ENCODE measurements at places on chromosomes 7 and 10.

DNA sequence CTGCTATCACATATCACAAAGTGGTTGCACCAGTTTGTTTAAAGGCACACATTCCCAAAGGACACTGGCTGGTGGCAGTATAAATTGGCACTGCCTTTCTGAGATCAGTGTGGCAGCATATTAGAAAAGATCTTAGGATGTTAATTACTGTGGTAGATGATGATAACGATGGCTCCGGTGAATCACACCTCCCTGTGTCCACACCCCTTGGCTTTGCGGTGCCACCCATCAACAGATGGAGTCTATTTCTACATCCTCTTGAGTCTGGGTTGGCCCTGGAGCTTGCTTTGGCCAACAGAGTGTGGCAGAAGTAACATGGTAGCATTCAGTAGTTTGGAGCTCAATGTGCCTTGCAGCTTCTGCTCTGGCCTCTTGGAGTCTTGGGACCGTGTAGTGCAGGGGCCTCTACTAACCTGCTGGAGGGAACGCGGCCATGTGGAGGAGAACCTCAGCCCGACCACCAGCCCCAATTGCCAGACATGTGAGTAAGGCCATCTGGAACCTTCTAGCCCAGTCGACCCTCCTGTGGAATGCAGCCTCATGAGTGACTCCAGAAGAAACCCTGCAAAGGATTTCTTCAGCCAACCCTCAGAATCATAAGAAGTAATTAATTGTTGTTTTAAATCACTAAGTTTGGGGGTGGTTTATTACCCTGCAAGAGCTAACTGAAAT lies 27.2 kb upstream of the PLEKHA1 start:
- DNase-seq = no peak

DNA sequence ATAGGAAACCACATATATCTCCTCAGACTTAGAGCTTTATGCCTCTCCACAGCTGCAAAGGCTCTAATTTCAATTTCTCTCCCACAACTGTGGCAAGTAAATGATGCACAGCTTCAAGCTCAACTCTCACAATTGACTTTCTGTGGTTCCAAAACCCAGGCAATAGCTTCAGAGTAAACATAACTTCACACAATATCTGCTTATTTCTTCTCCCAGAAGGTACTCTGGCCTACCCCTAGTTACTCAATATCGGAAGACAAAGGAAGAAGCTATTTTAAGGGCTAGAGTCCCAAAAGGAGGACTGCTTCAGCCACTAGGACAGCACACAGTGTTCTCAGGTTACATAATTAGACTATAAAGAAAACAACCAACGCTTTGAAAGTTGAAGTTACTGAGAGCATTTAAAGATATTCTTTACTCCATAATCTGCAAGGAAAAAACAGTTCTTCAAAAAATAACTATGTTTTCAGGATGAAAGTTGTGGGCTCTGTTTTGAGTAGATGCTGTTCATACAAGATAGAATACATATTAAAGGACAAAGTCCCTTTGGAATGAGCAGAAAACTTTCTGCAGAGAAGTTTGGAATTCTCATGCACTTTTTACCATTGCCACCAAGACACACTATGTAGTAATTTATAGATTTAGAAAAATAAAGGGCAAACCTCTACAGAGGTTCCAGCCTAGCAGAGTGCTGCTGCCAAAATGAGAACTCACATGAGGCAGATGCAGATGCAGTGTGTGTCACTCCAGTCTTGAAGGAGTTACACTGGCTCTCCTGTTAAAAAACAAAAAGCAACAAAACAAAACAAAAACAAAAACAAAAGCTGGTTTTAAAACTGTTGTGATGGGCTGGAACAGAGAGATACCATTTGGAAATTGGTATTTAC lies 81.8 kb downstream of the NT5C2 start:
- no peak for DNase-seq

DNA sequence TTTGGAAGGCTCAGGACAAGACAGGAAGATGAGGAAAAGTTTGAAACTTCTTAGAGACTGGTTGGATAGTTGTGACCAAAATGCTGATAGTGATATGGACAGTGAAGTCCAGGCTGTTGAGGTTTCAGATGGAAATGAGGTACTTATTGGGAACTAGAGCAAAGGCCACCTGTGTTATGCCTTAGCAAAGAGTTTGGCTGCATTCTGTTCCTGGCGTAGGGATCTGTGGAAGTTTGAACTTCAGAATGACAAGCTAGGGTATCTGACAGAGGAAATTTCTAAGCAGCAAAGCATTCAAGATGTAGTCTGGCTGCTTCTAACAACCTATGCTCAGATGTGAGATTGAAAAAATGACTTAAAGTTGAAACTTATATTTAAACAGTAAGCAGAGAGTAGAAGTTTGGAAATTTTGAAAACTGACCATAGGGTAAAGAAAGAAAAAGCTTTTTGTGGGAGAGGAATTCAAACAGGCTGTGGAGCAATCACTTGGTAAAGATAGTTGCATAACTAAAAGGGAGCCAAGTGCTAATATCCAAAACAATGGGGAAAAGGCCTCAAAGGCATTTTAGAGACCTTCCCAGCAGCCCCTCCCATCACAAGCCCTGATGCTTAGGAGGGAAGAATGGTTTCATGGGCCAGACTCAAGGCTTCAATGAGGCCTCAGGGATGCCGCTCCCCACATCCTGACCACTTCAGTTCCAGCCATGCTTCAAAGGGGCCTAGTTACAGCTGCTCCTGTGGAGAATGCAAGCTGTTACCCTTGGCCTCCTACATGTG lies 415.1 kb downstream of the INHBA start:
- no peak for DNase-seq

- no peak for DNase-seq
These were observed 439.2 kb upstream of the IGFBP3 start for GRCh38 chr7:46360296-46360695.

DNA sequence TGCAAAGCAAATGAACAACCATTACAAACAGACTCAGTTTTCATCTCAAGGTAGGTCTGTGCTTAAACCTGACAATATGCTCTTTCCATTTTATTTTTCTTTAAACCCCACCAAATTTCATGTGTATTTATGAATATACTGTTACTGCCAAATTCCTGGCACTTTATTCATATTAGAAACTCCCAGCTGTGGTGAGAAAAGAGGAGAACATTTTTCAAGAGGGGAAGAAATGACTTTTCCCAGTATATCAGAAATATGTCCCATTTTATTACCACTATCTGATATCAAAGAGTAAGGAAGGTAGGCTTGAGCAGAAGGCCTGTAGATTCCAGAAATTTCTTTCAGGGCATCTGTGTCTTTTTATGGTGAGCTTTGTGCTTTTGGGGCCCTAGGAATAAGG lies 189.6 kb downstream of the ADAM12 start:
- no peak for DNase-seq

- no peak for DNase-seq
These were observed 873.1 kb upstream of the PHF14 start for GRCh38 chr7:10100572-10100971.

- no peak for DNase-seq
These were observed 47.7 kb downstream of the LRGUK start for GRCh38 chr7:134174795-134175261.

GRCh38 chr7:18590744-18591340 lies 95.3 kb downstream of the HDAC9 start:
- no peak for DNase-seq

- DNase-seq = no peak
These were observed 562.1 kb downstream of the DNAJB6 start for GRCh38 chr7:157898802-157899505.

DNA sequence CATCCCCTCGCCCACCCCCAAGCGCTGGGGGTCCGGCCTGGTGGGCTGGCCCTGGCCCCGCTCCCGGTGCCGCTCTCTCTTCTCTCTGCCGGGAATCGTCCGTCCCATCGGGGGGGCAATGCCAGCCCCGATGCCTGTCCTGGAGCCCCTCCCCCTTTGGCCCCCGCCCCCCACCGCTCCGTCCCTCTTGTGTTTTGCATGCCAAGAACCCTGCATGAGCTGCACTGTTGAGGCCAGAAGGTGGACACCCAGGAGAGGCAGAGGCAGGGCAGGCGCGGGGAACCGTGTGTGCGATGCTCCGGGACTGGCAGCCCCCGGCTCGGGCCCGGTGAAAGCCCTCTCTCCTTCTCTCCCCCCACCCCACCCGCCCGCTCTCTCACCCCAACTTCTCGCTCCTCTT lies 22.1 kb upstream of the HSPB1 start:
- no peak for DNase-seq

- no peak for DNase-seq
These were observed 197.9 kb downstream of the CDCA7L start for GRCh38 chr7:21747806-21748205.

DNA sequence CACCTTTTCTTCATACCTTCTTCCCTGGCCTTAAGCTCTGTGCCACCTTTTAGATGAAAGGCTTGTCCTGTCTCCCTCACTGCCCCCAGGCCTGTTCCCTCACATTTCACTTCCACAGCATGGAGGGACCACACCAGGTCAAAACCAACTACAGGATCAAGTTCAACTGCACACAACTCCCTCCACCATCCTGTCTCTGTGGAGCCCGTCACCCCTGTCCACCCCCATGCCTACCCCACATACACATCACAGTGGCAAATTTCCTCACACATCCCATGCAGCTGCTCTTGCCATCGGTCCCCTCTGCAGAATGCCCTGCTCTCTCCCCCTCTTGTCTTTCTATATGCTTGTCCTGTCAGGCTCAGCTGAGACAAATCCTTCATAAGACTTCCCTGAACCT lies 154.1 kb downstream of the USP6NL start:
- no peak for DNase-seq

DNA sequence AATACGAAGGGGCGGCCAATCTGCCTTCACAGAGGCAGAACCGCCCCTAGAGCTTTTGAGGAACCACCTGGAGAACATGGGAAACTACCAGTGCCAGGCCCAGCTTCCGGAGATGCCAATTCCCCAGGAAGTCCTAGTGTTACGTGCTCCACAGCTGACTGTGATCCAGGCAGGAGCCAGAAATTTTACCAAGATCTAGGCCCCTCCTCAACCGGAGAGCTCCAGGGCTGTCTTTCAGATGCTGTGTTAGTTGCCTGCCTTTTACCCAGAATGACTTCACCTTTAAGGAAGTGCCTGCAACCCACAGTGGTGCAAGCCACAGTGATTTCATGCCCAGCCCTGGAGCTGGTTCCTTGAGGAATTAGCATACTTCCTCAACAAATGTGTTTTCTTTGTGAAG lies 62.9 kb downstream of the ELMO1 start:
- no peak for DNase-seq

DNA sequence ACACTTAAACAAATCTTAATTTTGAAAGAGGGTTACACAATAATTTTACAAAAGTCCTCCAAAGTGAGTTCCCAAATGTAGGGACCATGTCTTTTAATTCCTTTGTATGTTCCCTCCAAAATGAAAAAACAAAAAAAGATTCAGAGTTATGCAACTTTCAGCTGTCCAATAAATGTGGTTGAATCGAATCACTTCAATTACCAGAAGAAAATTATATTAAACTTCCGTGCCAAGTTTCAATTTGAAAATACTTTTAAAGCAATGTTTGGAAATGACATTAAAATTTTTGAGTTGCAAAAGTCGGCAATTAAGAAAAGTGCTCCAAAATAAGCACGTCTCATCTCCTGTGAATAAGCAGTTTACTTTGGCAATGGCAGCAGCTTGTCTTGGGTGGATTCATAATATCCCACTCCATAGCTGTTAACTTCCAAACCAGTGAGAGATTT lies 60.3 kb upstream of the C1GALT1 start:
- no peak for DNase-seq

DNA sequence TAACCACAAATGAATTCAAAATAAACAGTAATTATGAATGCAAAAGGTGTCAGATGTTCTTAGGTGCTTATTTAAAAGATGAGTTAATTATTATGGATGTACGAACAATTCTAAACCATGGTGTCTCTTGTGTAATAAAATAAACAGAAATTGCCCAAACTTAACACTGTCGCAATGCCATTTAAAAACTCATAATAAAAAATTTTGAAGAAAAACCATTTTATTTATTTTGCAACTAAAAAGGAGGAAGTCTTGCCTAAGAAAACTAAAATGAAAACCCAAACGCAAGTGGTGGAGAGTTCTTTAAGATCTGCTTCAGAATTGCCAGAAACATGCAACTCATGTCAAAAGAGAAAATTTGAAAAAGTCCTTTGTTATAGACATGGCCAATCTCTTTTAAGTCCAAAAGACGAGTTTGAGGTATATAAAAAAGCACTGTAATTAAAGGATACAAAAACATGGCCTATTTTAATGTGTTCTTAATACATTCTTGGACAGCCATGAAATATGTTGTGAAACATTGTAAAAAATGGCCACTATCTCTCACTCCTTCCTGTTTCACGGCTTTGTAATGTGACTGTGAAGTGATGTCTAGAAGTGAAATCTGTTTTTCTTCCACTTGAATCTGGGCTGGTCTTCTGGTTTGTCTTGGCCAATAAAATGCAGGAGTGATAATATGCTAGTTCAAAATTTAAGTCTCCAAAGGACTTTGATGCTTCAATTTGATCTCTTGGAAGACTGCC lies 322.9 kb downstream of the PRPF18 start:
- DNase-seq = no peak

- DNase-seq = no peak
These were observed 331.8 kb downstream of the C7orf25 start for GRCh38 chr7:42580061-42580460.

DNA sequence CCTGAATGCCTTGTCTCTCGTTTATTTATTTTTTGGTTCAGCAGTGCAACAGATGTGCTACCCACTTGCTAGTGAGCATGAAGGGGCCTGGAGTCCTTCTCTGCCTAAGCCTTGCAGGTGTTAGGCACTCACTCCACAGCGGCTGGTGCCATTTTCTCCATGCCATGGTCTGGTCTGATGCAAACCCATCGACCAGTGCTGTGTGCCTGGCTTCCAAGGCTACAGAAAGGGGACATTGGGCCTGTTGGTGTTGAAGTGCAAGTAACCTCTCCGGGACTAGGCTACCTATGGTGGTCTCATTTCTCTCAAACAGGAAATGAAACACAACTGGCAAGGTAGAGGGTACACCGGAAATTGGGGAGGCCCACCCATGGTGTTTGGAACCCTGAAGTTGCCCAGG lies 198.1 kb downstream of the ADARB2 start:
- peak; percentile 37 for DNase-seq

GRCh38 chr7:159175792-159176191 lies 31.1 kb upstream of the VIPR2 start:
- DNase-seq = no peak

DNA sequence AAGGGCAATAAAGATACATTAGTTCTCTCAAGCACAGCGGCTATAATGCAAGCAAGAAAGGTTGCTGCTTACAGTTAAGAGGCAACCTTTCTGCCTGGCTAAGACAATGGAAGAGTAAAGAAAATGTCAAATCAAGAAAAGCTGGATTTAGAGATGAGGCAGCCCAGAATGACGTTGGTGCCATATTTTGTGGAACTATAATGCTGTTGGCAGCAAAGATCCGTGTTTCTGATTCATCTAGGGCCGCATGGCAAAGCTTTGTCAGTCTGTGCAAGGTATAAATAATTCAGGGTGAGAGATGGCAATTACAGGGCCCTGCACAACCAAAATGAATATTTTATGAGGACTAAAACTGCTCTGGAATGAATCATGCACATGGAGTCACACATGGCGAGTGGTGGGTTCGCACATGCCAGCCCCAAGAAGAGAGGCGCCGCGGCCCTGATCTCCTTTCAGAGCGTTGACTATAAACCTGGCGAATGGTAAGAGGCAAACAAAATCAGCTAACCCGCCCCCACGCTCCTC lies 76.6 kb downstream of the EBF3 start:
- DNase-seq = no peak

- DNase-seq = no peak
These were observed 39.9 kb upstream of the EBF3 start for GRCh38 chr10:130003787-130004613.

Measured in sigmoid colon (tissue), 7 donors.